ENCODE measurements at places on chromosomes 5 and 9.

DNA sequence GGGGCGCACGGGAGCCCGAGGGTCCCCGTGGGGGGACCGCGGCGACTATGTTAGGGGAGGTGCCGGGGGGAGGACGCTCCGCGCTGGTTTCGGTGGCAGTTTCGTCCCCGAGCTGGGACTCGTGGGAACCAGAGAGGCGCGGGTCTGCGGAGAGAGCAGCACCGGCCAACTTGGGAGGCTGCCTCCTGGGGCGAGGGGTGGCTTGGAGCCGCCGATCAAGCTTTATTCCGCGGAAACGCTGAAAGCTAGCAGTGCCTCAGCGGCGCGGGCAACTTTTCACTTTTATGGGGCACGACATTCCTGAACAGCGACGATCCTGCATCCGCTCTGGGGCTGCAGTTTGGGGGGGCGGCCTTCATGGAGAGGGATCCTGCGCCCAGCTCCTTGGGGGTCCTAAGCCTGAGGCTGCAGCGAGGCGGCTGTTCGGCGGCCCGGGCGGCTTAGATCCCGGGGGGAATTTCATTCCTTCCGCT lies 369 bp downstream of the OCLN start:
- no peak for DNase-seq

DNA sequence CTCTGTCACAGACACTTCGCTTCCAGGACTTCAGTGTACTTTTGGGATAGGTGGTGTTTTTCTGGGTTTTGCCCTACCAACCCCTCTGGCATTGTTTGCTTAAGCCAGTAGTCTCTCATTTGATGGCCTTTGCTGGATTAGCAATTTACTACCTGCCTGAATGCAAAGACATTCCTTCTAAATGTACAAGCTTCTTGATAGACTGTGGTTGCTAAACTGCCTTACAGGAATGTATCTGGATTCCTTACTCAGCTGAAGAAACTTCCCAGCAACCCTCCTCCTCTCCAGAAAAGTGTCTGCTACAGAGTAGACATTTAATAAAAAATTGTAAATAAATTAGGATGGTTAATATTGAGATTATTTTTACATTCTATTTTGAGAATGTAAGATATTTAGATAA lies 1916.7 kb downstream of the EFNA5 start:
- no peak for DNase-seq

DNA sequence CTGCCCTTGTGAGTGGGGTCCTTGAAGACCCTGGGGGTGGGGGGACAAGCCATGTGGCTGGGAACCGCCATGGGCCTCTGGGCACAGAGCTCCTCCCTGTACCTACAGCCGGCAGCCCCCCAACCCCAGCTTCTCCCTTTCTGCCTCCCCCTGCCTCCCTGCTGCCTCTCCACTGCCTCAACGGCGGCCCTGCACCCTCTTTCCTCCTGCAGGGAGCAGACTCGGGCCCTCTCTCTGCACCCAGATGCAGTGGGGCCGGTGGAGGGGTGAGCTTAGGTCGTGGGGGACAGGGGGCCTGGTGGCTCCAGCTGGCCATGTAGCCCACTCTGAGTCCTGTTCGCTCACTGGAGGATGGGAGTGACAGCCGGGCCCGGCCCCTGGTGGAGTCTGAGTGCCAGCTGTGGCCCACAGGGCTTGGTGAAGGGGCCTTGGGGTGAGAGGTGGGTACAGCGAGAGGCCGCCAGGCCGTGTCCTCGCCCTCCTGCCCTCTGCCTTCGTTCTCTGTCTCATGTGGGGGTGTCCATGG lies 139.3 kb upstream of the COL5A1 start:
- no peak for DNase-seq

DNA sequence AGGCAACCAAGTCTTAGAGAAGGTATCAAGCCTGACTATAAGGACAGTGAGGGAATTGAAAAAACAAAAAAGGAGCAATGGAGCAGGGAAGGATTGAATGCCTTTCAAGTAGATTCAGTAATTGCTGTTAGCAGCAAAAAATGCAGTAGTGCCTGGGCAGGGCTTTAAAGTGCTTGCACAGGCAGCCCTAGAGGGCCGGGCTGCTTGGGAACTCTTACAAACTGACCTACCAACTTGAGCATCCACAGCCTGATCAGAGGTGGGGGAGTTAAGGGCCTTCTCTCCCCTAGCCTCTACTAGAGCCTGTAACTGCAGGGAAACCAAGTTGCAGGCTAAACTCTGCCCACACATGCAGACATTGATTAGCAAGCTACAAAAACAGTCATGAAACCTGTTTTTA lies 19.4 kb downstream of the FXN start:
- no peak for DNase-seq

DNA sequence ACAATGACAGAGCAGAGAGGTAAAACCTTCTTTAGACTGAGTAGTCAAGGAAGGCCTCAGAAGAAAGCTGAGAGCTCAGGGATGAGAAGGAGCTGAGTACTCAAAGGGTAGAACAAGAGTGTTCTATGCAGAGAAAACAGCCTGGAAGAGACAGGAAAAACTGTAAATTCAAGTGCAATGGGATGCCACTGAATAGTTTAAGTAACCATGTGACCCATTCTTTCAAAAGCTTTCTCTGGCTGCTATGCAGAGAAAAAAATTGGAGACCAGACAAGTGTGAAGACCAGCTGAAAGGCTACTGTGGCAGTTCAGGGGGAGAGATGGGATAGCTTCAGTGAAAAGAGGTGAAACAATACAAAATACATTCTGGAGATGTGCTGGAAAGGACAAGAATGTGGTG lies 61.3 kb upstream of the RNF38 start:
- DNase-seq = no peak

DNA sequence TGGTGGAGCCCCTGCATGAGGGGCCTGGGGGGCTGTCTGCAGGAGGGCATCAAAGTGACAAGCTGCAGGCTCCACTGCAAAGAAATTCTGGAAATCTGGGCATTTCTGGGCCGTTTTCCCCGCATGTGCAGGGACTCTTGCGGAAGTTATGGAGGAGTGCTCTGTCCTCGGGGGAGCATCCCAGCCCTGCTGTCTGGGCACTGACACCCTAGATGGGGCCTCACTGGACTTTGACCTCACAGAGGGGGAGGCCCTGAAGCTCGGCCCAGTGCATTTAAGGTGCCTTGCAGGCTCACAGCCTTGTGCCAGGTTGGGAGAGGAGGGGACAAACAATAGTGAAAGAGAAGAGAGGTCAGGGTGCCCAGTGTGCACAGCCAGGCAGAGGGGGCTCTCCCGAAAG lies 35.4 kb downstream of the LHX3 start:
- no peak for DNase-seq

- DNase-seq = no peak
These were observed 162.0 kb upstream of the CDKN2B start for GRCh38 chr9:22170990-22171670.

DNA sequence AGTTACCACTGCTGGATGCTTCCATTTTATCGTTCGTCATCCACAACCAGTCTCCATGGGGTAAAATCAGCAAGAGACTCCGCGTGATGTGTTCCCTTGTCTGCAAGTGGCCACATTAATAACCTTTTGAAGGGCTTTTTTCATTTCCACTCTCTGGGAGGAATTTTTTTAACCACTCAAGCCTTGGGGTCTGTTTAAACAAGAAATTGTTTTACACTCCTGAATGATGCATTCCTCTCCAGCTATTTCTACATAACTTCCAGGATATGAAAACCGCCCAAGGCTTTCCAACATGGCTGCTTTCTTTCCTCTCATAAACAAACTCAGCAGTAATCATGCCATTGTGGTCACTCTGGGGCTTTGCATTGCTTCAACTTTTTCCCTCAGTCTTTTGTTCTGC lies 217.2 kb upstream of the DAPK1 start:
- DNase-seq = no peak

DNA sequence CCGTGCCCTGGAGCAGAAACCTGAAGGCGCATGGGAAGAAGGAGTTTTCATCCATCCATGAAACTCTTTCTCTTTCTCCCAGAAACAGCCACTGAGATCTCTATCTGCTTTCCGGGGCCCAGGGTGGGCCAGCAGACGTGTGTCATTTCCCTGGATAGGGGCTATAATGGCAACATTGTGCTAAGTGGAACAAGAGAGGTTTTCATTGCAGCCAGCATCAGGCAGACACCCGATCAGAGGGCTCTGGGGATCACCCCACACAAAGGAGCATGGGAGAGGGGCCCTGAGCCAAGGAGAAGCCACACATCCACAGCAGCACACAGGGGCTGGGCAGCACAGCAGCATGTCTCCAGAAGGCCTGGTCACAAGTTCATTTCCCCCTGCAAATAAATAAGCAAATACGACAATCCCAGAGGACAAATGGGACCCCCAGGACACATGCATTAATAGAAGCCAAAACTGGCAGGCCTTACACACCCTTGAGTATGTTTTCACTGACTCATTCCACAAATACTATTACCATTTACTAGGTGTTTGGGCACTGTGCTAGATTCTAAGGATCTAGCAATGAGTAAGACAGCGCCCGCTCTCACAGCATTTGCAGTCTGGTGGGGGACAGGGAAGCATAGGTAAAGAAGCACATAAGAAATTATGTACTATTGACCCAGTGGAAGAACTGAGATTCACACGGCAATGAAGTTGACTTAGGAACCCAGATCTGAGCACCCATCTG lies 4.3 kb upstream of the AFAP1L1 start:
- DNase-seq = no peak

- no peak for DNase-seq
These were observed 15.3 kb downstream of the IL31RA start for GRCh38 chr5:55866485-55866884.

DNA sequence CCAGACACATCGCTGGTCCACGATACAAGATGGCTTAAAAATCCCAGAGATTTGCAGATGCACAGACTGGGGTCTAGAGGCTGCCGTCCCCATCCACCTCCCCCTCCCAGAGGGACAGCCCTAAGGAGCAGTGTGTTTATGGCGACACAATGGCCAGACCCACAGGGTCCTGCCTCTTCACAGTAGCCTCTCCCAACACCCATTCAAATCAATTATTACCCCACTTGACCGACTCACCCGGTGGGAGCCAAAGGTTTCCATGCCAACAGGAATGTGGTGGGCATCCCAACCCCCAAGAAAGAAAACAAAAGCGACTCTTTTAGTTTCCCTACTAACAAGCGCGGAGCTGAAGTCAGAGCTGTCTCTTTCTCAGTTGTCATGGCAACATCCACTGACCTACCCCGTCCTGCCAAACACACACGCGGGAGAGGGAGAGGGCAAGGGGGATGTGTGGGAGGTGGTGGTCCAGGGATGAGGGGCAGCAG lies 209.0 kb downstream of the TTLL11 start:
- no peak for DNase-seq

DNA sequence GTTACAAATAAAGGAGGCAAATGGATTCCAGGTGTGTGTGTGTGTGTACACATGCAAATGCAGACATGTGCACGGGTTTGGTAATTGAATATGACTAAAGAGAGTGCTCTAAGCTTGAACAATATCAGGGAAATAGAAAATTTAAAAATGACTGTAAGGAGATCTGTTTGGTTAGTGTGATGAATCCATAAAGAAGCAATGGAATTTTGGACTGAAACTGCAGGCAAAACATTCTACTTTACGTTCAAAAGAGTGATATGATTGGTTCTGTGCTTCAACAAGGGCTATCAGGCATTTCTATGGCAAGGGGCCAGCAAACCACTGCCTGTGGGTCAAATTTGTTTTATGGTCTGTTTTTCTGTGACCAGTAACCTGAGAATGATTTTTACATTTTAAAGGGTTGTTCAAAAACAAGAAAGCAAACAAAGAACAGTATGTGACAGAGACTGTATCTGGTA lies 332.8 kb upstream of the KLF9 start:
- no peak for DNase-seq

GRCh38 chr9:115808695-115809094 lies 344.9 kb upstream of the PAPPA start:
- no peak for DNase-seq

DNA sequence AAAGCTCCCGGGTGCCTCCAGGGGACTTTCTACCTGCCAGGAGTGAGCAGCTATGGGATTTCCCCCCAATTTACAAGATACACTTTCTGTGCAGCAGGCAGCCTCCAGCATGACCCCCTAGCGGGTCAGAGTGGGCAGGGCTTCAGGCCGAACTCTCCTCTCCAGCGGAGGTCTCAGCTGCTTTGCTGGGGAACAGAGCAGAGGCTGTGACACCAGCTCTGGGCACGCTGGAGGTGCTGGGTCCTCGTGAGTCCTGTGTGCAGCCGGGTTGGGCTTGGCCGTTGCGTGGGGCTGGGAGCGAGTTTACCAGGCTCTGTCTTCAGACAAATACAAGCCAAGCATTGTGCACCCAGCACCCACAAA lies 2.9 kb downstream of the NRARP start:
- DNase-seq = no peak

- no peak for DNase-seq
These were observed 1.7 kb upstream of the SLC38A9 start for GRCh38 chr5:55713871-55714270.

DNA sequence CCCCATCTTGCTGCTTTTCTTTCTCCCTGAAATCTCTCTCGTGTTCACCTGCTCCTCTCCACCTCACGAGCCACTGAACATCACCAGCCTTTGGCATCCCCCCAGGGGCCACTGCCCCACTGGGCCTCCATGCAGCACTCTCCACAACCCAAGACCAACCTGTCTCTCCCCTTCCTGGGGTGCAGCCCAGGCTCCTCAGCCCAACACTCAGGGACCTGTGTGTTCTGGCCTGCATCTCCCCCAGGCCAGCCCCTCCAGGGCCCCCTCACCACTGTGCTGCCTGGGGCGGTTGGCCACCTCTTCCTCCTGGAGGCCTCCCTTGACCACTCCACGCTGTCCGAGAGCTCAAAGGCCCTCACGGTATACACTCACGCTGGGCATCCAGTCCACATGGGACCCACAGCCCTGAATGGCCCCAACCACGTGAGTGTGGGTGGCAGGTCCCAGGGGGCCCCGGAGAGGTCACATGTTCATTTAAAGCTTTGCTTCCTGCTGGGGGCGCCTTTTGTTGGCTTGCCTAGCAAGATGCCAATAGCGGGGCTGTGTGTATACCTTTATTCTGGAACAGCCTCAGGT lies 453 bp upstream of the DOK3 start:
- DNase-seq = no peak

DNA sequence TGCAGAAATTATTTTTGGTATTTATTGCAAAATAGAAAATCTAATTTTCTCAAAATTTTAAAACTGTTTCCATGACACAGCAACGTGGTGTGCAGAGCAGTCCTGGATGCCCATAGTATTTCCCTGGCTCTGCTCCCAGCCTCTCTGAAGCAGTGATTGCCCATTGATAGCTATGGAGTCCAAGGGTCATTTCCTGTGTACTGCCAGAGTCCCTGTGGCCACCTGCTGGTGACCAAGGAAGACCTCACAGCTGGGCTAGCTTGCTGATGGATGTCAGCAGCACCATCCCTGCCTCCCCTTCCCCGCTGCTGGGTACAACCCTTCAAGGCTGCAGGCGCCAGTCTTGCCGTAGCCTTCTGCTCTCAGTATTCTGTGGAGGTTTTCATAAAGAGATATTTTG lies 184.1 kb downstream of the DIRAS2 start:
- DNase-seq = no peak

DNA sequence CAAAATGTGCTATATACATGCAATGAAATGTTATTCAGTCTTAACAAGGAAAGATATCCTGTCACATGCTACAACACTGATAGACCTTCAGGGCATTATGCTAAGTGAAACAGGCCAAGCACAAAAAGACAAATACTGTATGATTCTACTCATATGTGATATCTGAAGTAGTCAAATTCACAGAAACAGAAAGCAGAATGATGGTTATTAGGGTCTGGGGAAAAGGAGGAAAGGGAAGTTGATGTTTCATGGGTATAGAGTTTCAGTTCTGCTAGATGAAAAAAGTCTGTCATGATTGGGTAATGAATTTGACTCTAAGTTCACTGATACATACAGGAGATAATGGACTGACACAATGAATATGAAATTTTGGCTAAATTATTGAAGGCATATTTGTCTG lies 11.2 kb upstream of the RIC1 start:
- no peak for DNase-seq

GRCh38 chr5:124662181-124662781 lies 84.2 kb downstream of the ZNF608 start:
- DNase-seq = no peak

Data from CD4-positive, alpha-beta T cell treated with Interleukin-17A for 1 hour (primary cell).